Spinal cord (tissue), 10 donors: ENCODE measurements at places on chromosomes 16 and 17. TPM values are rescaled to one million over a fixed set of nuclear protein-coding genes. Genes with fewer than 3 reads are reported as not detected.

DNA sequence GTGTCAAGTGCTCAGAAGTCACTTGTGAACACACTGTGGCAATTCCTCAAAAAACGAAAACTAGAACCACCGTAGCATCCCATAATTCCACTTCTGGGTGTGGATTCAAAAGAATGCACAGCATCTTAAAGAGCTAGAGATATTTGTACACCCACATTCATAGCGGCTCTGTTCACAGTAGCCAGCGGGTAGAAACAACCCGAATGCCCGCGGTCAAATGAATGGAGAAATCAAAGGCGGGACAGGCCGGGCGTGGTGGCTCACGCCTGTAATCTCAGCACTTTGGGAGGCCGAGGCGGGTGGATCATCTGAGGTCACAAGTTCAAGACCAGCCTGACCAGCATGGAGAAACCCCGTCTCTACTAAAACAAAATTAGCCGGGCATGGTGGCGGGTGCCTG is 337.5 kb downstream of the SEC14L1 start:
- DNase-seq = no peak

DNA sequence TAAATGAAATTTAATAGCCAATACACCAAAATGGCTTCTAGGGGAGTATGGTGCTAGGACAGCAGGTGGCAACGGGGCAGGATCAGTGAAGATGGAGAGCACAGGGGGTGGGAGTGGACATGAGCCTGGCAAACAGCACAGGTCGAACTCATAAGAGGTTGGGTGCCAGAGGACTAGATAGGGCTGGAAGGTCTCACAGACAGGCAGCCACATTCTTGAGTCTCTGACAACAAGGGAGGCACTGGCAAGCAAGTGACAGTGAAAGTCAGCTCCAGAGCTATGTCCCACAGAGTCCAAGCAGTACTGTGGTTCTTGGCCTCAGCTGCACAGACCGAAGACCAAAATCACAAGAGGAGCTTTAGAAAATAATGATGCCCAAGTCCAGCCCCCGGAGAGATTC is 61.2 kb downstream of the USP31 start:
- no peak for DNase-seq

The CDK10 gene
- total RNA-seq = 64.1 TPM

The ARL2BP gene
- total RNA-seq = 75.1 TPM

DNA sequence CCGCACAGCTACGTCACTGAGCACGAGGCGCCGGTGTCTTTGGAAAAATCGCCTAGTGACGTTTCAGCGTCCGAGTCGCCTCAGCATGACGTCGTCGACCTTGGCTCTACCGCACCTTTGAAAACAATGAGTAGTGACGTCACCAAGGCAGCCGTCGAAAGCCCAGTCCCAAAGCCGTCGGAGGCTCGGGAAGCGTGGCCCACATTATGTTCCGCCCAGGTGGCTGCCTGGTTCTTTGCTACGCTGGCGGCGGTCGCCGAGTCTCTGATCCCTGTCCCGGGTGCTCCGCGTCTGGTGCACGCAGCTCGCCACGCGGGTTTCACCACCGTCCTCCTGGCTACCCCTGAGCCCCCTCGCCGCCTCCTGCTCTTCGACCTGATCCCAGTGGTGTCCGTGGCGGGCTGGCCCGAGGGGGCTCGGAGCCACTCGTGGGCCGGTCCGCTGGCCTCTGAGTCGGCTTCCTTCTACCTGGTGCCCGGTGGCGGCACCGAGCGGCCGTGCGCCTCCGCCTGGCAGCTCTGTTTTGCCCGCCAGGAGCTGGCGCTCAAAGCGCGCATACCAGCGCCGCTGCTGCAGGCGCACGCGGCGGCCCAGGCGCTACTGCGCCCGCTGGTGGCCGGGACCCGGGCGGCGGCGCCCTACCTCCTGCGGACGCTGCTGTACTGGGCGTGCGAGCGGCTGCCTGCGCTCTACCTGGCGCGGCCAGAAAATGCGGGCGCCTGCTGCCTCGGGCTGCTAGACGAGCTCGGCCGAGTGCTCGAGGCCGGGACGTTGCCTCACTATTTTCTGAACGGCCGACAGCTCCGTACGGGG is 1.5 kb downstream of the TMEM102 start:
- DNase-seq = no peak

- DNase-seq = no peak
Measured at GRCh38 chr17:48106802-48107136, 797 bp upstream of the SNX11 start.
